ENCODE measurements at places on chromosomes 4 and X.

- DNase-seq = peak; percentile 30
These were observed 83.9 kb upstream of the SPANXB1 start for GRCh38 chrX:140918398-140919038.

- no peak for DNase-seq
These were observed 115.6 kb upstream of the NKX1-1 start for GRCh38 chr4:1521821-1522361.

DNA sequence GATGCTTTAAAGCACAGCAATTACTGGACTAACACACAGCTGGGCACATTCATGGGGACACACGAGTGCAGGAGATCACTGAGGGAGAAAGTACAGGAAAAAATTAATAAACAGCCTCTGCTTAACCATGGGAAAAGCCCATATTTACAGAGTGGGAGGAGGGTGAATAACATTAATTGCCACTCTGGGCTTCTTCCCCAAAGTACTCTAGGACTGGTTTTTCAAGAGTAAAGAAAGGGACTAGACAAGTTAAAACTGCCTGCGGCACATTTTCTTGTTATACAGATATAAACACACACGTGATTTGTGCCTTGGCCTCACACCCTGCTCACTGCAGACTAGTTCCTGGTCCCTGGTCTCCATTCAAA, 179.7 kb upstream of the TET2 start:
- DNase-seq = no peak

- DNase-seq = peak; percentile 97
These were observed 19.3 kb downstream of the NOA1 start for GRCh38 chr4:56958111-56958517.

DNA sequence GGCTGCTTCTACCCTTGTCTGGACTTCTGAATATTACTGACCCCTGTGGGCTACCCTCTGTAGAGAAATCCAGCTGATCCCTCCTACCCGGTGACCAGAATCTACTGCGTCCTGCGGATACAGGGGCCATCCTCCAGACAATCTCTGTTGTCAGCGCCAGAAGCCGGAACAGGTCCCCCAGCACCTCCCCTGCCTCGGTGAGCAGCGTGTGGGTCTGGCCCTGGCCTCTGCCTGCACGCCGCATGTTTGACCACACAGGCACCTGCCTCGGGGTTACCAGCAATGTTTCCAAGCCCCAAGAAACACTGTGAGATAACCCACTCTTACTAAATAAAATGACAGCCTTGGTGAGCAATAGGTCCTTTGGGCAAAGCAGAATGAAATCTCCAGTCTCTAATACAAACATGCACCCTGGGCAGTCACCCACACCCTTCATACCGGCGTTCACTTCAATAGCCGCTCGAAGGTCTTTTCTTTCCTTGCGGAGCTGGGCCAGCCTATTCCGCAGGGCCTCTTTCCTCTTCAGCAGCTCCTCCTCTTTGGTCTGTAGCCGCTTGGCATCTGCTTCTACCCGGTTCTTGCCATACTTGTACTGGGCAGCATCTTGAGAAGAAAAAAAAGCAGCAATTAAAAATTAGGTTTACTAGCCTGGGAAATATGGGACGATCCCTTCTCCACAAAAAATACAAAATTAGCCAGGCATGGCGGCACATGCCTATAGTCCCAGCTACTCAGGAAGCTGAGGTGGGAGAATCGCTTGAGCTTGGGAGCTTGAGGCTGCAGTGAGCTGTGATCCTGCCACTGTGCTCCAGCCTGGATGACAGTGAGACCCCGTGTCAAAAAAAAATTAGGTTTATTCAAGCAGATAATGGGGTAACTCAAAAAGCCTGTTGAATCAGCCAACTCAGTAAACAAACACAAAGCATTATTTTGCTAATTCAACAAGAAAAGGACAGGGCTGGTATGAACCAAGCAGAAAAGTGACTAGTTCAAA, 165.1 kb downstream of the AFAP1 start:
- DNase-seq = no peak

GRCh38 chrX:21176921-21177571, 197.2 kb upstream of the CNKSR2 start:
- no peak for DNase-seq

GRCh38 chr4:184825141-184825895, 450 bp downstream of the ACSL1 start:
- DNase-seq = no peak

DNA sequence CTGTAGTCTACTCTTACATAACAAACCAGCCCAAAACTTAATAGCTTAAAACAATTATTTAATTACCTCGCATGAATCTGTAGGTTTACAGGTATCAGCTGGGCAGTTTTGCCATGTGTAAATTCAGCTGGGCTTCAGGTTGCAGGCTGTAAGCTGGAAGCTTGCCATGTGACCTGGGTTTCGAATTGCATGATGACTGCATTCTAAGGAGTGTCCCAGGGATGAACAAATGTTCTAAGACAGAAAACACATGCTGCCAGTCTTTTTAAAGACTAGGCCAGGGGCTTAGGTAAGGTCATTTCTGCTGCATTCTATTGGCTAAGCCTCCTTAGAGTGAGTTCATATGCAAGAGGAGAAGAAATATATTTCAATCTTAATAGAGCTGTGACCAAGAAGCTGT, 44.8 kb downstream of the GRIA2 start:
- no peak for DNase-seq

- peak; percentile 51 for DNase-seq
These were observed 76.9 kb downstream of the CAMK2D start for GRCh38 chr4:113684534-113685091.

DNA sequence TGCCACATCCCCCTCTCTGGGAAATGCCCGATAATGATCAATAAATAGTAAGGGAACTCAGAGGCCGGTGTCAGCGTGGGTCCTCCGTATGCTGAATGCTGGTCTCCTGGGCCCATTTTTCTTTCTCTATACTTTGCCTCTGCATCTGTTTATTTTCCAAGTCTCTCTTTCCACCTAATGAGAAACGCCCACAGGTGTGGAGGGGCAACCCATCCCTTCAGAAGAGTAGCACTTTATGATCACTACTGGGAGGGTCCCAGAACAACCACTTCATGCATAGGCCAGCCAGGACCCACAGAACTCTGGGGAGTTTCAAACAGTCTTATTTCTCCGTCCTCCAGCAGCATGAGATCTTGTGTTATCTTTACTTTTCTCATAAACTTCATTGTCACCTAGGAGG, 100.1 kb downstream of the CEP44 start:
- DNase-seq = no peak

GRCh38 chr4:63169836-63170235, 1239.4 kb downstream of the TECRL start:
- DNase-seq = no peak

GRCh38 chrX:54181202-54181953, 1.7 kb downstream of the FAM120C start:
- no peak for DNase-seq

- DNase-seq = no peak
These were observed 36.0 kb downstream of the SORBS2 start for GRCh38 chr4:185775792-185776555.

- no peak for DNase-seq
These were observed 34.4 kb downstream of the CC2D2A start for GRCh38 chr4:15504041-15504440.

GRCh38 chr4:168208957-168209614, 109.5 kb downstream of the DDX60 start:
- DNase-seq = no peak

DNA sequence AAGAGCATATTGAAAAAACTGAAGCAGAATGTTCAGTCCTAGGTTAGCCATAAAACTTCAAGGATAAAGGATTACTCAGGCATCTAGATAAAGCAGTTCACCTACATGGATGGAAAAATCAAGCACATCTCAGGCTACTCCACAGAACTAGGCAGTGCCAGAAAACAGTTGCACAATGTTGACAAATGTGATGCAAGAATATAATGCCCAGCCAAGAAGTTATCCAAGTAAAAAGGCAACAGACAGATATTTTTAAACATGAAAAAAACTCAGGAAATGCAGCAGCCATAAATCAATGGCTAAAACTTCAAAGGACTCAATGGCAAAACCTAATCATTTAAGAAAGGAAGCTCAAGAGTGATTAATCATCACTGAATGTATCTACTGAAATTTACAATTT, 456.0 kb upstream of the FAM241A start:
- DNase-seq = peak; percentile 78

DNA sequence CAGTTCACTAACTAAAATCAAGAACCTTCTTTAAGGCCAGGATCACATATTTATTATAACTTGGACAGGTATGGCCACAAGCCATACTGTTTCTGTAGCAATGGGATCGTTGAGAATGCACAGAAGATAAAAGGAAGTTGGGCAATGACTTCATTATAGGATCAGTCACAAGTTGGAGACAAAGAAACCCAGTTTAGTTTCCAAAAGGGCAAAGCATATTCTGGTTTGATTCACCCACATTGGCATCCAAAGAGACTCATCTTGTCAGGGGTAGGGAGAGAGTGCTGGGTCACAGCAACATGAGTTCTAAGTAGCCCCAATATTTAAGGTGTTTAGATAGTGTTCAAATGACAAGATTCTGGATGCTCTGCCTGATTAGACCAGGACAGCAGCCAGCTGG, 317.1 kb upstream of the GALNT7 start:
- no peak for DNase-seq

- no peak for DNase-seq
These were observed 82.7 kb downstream of the SORCS2 start for GRCh38 chr4:7275067-7275466.

DNA sequence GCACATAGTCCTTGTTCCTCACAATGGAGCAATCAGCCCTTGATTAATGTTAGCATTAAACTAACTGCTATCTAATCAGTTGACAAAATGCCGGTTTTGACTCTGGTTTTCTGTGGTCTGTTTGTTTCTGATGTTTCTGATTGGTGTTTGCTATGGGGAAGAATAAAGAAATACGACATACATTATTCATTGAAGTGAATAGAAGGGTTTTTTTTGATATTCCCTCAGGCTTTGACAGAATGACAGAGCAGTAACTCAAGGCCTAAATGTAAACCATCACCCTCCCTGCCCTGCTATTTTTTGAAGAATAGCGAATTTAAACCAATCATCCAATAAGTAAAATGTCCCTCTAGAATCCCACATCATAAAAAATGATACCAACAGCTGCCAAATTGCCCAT, 65.5 kb upstream of the HS3ST1 start:
- DNase-seq = no peak

DNA sequence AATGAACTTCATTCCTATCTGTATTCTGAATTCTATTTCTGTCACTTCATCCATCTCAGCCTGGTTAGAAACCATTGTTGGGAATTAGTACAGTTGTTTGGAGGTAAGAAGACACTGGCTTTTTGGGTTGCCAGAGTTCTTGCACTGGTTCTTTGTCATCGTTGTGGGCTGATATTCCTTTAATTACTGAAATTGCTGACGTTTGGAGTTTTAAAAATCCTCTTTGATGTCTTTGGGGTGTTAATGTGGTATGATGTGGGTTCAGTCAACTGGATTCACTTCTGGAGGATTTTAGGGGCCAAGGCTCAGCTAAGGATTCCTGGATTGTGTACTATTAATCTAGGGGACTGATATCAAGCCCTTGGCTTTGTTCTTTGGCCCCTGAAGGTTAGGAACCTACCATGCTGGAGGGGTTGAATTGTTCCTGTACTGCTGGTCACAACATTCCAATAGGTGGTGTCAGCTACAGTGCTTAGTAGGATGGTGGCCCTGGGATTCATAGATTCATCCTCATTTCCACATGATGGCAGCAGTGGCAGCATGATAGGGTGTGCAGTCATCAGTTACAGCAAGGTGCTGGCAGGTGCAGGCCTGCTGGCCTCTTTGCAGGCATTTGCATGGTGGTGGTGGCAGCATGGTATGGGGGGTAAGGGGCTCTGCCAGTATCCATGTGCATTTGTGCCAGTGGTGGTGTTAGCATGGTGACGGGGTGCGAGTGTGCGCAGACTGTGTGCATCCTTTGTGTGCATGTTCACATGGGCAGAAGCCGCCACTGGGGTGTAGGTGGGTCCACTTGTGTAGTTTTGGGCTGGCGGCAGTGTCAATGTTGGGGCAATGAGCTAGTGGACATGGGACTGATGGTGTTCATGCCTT, 301.3 kb downstream of the TEX13C start:
- no peak for DNase-seq

- no peak for DNase-seq
These were observed 16.0 kb downstream of the XK start for GRCh38 chrX:37701588-37701987.

DNA sequence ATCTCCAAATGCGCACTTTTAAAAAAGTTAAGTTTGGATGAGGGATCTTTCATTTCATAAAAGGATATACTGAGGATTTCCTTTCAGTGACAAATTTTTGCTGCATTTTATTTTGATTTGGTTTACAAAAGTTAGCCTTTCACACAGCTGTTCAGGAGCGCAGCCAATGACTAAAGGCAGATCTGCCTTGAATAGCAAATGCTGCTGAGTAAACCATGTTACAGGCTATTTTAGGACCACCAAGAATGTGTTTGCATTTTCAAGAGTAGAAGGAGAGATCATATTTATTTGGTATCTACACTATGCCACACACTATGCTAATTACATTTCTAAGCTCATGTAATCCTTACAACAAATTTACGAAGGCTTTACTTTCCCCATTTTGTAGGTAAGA, 92.1 kb downstream of the MAMLD1 start:
- no peak for DNase-seq
